ENCODE measurements at places on chromosomes 12 and 14.
A peak's percentile ranks its signal among the peaks of the same experiment; 100 is the strongest.

DNA sequence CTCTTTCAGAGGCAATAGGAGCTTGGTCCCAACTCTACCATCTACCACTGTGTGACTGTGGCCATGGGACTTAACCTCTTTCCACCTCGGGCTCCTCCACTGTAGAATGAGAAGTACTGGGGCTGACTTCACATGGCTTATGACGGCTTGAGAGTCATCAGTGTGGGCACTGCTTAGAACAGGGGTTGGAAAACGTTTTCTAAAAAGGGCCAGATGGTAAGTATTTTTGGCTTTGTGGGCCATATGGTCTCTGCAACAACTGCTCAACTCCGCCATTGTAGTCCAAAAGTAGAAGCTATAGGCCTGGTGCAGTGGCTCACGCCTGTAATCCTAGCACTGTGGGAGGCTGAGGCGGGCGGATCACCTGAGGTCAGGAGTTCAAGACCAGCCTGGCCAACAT, 69.2 kb upstream of the LTA4H start:
- no peak for DNase-seq

DNA sequence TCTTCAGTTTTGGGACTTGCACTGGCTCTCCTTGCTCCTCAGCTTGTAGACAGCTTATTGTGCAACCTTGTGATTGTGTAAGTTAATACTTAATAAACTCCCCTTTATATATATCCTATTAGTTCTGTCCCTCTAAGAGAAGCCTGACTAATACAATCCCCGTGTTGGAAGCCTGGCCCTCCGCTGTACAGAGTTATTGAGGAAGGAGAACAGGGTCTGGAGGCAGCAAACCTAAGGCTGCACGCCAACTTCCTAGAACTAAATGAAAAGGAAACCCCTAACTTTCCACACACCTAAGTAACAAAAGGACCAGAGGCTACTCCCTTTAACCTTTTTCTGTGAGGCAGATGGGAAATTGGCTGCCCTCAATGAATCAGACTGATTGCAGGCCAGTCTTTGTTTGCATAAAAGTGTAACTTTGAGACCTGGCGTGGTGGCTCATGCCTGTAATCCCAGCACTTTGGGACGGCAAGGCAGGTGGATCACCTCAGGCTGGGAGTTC, 42.6 kb upstream of the LIMA1 start:
- no peak for DNase-seq

- no peak for DNase-seq
Observed at GRCh38 chr12:124660851-124661250, 93.4 kb upstream of the NCOR2 start.

GRCh38 chr14:57317248-57317833, 48.6 kb downstream of the AP5M1 start:
- peak; percentile 58 for DNase-seq

DNA sequence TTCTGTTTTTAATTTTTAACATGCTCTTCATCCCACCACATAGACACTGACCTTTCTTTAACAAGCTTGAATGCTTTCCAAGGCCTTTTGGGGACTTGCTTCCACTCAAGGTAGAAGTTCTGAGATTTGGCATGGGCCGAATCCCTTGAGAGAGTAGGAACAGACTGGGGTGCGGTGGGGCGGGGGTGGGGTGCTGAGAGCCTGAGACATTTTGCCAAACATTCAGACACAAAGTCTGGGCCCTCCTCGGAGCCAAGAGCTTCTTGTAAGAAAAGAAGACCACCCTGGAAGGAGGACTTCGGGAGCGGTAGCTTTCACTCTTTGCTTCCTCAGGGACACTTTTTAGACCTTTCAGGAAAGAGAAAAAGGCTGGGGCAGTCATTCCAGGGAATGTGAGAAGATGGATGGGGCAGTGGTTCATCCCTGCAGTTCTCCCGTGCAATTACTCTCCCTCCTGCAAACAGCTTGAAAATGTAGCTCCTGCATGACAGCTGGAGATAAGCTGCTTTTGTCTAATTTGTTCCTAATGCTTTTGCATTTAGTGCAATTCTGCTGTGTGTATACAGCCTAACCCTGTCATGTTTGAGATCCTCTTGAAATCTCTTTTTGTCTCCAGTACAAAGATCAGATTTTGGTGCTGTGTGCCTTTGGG, 16.3 kb upstream of the MYO1H start:
- no peak for DNase-seq

- no peak for DNase-seq
Observed at GRCh38 chr14:89377544-89377943, 39.5 kb downstream of the FOXN3 start.

- DNase-seq, result no peak
Observed at GRCh38 chr14:76926521-76927251, 100.5 kb downstream of the LRRC74A start.

DNA sequence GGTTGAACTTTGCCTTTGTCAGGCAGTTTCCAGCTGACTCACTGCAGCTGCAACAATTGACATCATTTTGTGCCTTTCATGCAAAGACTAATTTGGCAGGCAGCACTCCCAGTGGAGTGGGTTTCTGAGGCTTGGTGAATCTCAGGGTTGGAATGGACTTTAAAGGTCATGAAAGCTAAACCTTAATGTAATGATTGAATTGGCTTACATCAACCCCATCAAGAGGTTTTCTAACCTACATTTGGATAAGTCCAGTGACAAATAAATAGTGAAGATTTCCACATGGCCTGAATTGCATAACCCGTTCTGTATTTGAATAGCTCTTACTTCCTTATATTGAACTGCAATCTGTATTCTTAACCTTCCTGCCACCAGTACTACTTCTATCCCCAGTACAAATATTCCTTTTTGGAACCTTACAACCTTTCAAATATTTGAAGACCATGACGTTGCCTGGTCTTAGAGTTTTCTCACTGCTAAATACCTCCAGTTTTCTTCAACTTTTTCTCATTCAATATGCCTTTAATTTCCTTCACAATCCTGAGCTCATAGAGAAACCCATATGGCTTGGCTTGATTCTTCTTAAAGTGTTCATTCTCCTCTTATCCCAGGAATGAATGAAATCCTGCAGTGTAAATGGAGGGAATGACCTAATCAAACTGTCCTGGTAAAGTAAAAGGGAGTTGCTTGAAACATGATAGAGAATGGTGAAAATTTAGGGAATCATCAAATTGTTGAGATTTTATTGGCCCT, 168.1 kb upstream of the NOVA1 start:
- DNase-seq, result no peak

DNA sequence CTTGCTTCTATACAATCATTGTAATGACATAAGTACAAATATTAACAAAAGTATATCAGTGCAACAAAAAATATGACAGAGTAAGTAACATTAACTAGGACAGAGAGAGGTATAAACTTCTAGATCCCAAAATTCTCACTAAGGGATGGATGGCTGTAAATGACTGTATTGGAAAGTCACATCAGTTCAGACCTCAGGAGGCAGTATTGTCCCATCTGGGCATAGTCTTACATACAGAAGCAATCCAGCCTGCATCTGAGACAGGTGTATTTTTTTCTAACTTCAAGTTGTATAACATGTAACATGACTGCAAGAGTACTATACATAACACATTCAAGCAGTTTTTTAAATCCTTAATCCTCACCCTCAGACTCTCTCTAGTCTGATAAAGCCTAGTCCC, 99.0 kb downstream of the GARIN6 start:
- no peak for DNase-seq

- DNase-seq, result no peak
Observed at GRCh38 chr12:96350982-96351381, 49.3 kb downstream of the CDK17 start.

- DNase-seq, result no peak
Observed at GRCh38 chr14:33930439-33930838, 20.4 kb downstream of the EGLN3 start.

DNA sequence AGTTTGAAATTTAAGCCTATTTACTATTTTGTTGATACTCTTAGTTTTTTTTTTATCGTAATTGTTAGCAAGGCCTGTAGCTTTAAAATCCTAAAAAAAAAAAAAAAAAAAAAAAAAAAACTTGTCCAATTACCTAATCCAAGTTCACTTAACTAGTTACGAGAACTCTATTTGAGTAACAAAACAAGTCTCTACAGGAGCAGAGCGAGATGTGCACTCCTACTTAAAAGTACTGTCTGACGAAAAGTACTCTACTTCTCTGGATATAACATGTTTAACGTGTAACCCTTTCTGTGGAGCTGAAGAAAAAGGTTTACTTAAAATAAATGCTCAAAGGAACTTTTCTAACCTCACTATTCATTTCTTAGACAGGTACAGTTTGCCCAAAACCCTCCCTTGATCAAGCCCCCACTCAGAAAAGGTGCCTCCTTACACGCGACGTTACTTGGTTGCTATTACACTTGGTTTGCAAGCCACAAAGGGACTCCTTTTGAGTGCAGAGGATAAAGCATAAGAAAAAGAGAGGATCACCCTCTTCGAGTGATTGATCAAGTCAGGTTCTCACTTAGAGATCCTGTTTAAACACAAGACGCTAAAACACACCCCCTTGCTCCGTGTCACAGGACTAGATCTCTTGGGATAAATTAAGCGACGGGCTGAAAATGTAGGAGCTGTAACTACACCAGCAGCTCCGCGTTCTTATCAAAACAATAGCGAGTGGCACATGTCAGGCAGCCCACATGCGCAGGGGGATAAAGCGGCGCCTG, 2.2 kb downstream of the BAZ1A start:
- peak; percentile 40 for DNase-seq

DNA sequence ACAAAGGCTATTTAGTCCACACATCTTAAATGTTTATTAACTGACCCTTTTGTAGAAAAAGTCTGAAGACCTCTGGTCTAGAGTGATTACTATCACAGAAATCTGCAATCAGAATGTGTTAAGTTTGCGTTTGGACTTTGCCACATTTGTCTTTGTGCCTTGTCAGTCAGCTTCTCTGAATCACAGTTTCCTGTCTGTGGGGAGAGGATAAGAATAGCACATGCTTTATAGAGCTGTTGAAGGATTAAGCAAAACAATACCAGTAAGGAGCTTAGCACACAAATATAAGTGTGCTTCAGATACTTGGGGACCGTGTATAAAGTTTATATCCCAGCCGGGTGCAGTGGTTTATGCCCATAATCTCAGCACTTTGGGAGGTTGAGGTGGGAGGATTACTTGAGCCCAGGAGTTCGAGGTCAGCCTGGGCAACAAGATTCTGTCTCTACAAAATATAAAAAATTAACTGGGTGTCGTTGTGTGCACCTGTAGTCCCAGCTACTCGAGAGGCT, 63.0 kb upstream of the BTG1 start:
- no peak for DNase-seq

DNA sequence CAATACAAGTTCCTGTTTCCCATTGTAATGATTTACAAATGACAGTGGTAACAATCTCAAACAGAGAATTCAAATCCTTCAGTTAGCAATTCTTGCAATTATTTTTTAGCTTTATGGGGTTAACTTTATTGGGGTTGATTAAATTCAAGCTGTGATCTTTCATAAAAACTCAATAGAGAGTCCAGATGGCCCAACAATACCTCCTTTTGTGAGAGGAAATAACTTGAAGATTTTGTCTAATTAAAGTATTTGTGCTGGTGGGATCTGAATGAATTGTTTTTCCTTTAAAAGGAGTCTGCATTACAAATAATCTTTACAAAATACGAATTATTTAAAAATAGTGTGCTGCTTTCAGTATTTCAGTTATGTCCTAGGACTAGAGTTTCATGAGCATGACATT, 4.4 kb upstream of the ARHGAP5 start:
- DNase-seq, result no peak

DNA sequence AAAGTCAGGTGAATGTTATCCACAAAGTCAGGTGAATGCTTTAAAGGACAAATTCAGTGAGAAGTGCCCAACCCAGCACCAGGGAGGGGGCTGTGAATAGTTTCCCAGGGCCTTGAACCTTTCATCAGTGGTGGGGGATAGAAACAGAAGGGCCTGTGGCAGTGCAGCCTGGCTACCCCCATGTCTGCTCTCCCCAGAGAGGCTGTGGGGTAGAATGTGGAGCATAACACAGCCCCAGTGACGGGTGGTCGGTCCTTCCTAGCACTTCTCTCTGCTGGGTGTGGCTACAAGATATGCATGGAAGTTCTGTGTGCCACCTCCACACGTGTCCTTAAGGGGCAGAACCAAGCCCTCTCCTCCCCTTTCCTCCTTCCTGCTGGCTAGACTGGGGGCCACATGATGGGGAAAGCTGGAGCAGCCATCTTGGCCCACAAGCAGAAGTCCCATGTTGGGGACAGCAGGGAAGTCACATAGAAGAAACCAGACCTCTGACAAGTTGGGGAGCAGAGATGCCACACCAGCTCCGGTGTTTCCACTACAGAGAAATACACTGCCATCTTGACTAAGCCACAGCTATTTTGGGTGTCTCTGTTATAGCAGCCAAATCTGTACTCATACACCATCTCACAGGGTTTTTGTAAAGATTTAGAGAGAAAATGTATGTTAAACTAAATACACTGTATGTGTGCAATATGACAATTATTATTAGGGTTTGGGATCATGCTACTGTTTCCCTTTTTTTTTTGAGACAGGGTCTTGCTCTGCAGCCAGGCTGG, 17.0 kb downstream of the RITA1 start:
- DNase-seq, result no peak
